ENCODE measurements at places on chromosomes 16 and 17.

GRCh38 chr16:53672461-53672860, 31.2 kb downstream of the RPGRIP1L start:
- no peak overlapping the region for H3K4me3 ChIP-seq
- no peaks in the 10 kb centered on the region for H3K36me3 ChIP-seq
- H3K4me1 ChIP-seq: no peaks in the 10 kb centered on the region
- H3K27me3 ChIP-seq: no peaks in the 10 kb centered on the region
- H3K27ac ChIP-seq: no peak overlapping the region

GRCh38 chr17:13698832-13699231, 97.1 kb upstream of the HS3ST3A1 start:
- no peaks in the 10 kb centered on the region for H3K4me1 ChIP-seq
- DNase-seq: no peak
- no peak overlapping the region for H3K27ac ChIP-seq
- H3K36me3 ChIP-seq: no peaks in the 10 kb centered on the region
- no peak overlapping the region for H3K4me3 ChIP-seq
- no peaks in the 10 kb centered on the region for H3K27me3 ChIP-seq

DNA sequence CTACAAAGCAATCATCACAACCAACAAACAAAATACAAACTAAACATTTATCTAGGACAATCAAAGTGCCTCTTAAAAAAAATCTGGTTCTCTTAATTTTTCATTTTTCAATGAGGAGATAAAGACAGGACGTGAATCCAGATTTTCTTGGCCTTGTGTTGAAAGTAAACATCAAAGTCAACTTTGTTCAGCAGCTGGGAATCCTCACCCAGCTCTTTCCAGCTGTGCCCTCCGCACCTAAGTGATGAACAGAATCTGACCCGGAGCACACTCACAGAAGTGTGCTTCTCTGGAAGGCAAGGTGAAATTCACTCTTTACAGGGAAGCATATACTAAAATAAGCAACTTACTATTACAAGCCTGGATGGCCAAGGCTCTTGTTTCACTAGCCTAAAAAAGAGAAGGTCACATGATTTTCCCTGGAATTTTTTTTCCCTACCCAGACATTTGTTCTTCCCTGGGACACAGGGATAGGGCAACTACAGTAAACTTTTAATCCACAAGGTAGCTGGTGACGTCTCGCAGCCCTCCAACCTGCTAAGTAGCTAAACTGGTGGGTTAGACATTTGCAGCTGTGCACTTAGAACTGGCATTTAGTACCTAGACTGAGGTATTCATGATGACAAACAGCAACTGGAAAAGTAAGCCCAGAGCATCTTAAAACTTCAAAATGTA, 3.2 kb downstream of the WIPI1 start:
- H3K27ac ChIP-seq: peak overlapping the region; percentile 9
- H3K4me3 ChIP-seq: no peak overlapping the region
- H3K27me3 ChIP-seq: no peaks in the 10 kb centered on the region
- H3K4me1 ChIP-seq: peaks cover 15% of the 10 kb centered on the region
- H3K36me3 ChIP-seq: peaks cover 11% of the 10 kb centered on the region
- no peak for DNase-seq

DNA sequence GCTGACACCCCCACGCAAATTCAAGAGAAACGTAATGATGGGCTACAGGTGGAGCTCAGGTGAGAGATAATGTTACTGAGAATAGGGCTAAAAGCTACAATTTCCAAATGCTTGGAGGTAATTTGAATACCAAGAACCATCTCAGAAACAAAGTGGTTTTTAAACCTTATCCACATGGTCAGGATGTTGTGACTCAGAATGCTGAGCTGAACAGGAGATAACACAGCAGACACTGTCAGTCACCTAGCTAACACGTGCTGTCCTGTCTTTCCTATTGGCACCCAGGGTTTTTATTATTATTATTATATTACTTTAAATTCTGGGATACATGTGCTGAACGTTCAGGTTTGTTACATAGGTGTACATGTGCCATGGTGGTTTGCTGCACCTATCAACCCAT, 233.0 kb upstream of the MAF start:
- H3K4me3 ChIP-seq: no peak overlapping the region
- no peaks in the 10 kb centered on the region for H3K4me1 ChIP-seq
- no peak for DNase-seq
- no peaks in the 10 kb centered on the region for H3K27me3 ChIP-seq
- H3K27ac ChIP-seq: no peak overlapping the region
- no peaks in the 10 kb centered on the region for H3K36me3 ChIP-seq

DNA sequence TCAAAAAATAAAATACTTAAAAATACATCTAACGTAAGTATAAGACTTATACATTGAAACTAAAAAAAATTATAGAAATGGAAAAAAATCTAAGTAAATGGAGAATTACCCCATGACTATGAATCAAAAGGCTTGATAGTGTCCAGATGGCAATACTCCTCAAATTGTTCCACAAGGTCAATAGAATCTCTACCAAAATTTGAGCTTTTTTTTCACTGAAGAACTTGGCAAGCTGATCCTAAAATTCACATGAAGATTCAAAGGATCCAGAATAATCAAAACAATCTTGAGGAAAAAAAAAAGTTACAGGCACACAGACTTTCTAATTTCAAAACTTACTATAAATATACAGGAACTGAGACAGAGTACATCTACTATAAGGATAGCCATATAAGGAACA, 448.4 kb upstream of the CDH11 start:
- H3K4me1 ChIP-seq: peaks cover 7% of the 10 kb centered on the region
- no peak overlapping the region for H3K4me3 ChIP-seq
- no peak overlapping the region for H3K27ac ChIP-seq

- no peak overlapping the region for H3K27ac ChIP-seq
- H3K4me1 ChIP-seq: no peaks in the 10 kb centered on the region
- no peak overlapping the region for H3K4me3 ChIP-seq
- H3K27me3 ChIP-seq: no peaks in the 10 kb centered on the region
Measured at GRCh38 chr16:9868606-9869149, 313.6 kb downstream of the GRIN2A start.

DNA sequence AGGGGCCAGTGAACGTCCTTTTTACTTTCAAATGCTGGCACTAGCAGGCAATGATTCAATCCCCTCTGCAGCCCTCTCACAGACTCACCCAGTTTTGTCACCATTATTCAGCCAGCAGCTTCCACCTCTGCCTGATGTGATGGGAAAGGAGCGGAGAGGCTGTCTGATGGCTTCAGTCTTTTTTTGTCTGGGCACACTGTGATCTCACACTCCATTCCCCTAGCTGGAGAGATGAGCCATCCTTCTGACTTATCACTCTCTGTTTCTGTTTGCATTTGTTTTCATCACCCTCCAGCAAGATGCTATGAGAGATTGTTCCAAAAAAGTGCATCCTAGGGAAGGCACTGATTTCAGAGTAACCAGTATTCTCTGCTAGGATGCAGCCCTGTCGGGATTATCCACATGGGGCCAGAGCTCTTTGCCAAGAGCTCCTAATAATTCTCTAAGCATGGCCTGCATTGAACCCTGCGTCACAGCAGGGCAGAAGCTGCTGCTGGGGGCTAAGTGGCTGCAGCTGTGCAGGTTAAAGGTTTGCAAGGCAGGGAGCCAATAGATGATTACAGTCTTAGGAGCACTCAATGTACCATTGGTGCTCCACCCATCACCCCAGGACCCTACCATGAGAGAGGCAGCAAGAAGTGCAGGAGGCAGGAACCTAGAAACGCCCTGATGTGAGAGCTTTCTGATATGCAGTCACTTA, 236.1 kb upstream of the C16orf82 start:
- H3K27ac ChIP-seq: no peak overlapping the region
- no peaks in the 10 kb centered on the region for H3K4me1 ChIP-seq
- no peaks in the 10 kb centered on the region for H3K27me3 ChIP-seq

- H3K27ac ChIP-seq: no peak overlapping the region
- H3K4me1 ChIP-seq: no peaks in the 10 kb centered on the region
- H3K36me3 ChIP-seq: no peaks in the 10 kb centered on the region
- no peaks in the 10 kb centered on the region for H3K27me3 ChIP-seq
Measured at GRCh38 chr16:26129997-26130396, 438.2 kb downstream of the HS3ST4 start.

- no peaks in the 10 kb centered on the region for H3K36me3 ChIP-seq
- no peak for DNase-seq
- H3K4me3 ChIP-seq: no peak overlapping the region
- H3K27me3 ChIP-seq: no peaks in the 10 kb centered on the region
Measured at GRCh38 chr16:72012607-72013006, 4.1 kb downstream of the DHODH start.

DNA sequence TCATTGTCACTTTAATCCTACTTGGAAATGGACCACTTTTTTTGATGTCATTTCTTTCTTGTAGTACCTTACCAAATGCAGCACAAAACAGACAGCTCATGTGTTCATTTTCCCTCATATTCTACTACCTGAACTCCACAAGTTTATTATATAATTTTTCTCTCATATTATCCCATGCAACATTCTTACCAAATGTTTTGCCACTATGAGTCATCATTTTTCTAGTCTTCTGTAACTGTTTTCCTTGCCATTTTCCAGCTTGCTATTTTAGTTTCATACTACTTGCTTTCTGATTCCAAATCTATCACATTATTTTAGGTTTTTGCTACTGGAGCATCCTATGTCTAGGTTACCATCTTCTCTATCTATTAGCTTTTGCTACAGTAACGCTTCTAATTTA, 332.7 kb downstream of the ZFHX3 start:
- H3K27ac ChIP-seq: no peak overlapping the region
- no peaks in the 10 kb centered on the region for H3K27me3 ChIP-seq
- H3K4me3 ChIP-seq: no peak overlapping the region
- H3K36me3 ChIP-seq: no peaks in the 10 kb centered on the region

- H3K27ac ChIP-seq: no peak overlapping the region
- no peaks in the 10 kb centered on the region for H3K4me1 ChIP-seq
- no peak overlapping the region for H3K4me3 ChIP-seq
- DNase-seq: no peak
- no peaks in the 10 kb centered on the region for H3K27me3 ChIP-seq
- no peaks in the 10 kb centered on the region for H3K36me3 ChIP-seq
Measured at GRCh38 chr16:12721841-12722421, 81.8 kb downstream of the CPPED1 start.

DNA sequence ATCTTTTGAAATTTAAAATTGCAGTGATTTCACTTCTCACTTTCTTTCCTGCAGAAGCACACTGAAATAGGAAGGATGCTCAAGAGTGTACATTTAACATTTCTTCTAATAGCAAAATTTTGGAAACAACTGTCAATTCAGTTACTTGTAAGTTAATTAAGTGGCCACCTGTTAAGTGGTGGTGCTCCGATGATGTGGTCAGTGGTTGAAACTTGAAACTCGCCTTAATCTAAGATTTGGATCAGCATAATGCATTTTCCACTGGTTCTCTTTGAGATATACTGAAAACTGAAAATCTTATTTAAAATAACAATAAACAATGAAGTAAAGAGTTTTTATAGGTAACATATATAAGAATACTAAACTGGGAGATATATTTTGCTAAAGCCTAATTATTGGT, 7.0 kb upstream of the MYH8 start:
- no peaks in the 10 kb centered on the region for H3K4me1 ChIP-seq
- DNase-seq: no peak
- no peaks in the 10 kb centered on the region for H3K27me3 ChIP-seq
- no peak overlapping the region for H3K4me3 ChIP-seq
- H3K27ac ChIP-seq: no peak overlapping the region
- H3K36me3 ChIP-seq: no peaks in the 10 kb centered on the region

DNA sequence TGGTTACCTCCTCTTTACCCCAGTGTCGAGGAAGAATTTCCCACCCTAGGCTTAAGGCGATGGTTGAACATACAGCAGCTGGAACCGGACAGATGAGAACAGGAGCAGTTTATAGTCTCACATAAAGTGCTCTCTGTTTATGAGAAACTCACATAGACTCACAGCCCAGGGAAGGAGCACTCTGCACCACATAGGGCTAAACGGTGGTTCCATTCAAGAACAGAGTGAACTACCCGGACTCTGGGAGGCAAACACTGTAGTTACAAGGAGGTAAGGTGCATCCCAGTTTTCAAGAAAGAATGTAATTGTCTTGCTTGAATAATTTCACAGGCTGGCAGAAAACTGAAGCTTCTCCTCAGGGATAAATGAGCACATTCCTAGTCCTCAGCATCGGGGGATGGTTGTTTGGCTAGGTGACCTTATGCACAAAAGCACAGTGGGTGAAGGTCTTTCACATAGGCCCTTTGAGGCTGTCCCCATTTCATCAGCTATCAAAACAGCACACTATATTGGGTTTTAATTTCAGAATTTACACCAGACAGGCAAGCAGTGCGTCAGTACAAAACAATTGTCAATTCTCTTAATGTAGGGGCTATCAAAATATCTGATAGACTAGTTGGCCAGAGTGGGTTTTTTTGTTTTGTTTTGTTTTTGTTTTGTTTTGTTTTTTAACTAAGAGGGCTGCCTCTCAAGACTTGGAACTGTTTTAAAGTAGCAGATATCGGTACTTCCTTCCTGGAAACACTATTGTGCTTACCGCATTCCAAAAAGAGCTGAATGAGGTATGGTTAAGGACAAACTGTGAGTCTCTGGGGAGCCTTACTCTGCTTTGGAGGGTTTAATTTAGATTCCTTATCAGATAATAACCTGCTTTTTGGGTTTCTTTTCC, 918.1 kb upstream of the CDH8 start:
- no peak for DNase-seq
- no peaks in the 10 kb centered on the region for H3K27me3 ChIP-seq
- no peaks in the 10 kb centered on the region for H3K4me1 ChIP-seq
- no peak overlapping the region for H3K27ac ChIP-seq
- H3K36me3 ChIP-seq: no peaks in the 10 kb centered on the region

DNA sequence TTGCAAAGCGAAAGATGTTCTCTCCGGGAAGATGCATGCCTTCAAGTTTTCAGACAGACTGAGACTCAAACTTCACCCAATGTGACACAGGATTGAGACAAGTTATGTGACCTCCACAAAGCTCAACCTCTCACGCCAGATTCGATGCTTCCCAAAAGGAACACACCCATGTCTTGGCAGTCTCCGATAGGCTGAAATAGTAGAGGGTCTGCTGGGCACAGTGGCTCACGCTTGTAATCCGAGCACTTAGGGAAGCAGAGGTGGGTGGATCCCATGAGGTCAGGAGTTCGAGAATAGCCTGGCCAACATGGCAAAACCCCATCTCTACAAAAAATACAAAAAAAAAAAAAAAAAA, 22.1 kb downstream of the ZFHX3 start:
- H3K36me3 ChIP-seq: no peaks in the 10 kb centered on the region
- peak overlapping the region; percentile 39 for H3K27ac ChIP-seq
- peaks cover 24% of the 10 kb centered on the region for H3K4me1 ChIP-seq

GRCh38 chr17:80743181-80743771, 198.6 kb downstream of the RPTOR start:
- no peaks in the 10 kb centered on the region for H3K36me3 ChIP-seq
- no peak overlapping the region for H3K4me3 ChIP-seq
- peak; percentile 49 for DNase-seq
- H3K27me3 ChIP-seq: no peaks in the 10 kb centered on the region
- no peaks in the 10 kb centered on the region for H3K4me1 ChIP-seq
- no peak overlapping the region for H3K27ac ChIP-seq

DNA sequence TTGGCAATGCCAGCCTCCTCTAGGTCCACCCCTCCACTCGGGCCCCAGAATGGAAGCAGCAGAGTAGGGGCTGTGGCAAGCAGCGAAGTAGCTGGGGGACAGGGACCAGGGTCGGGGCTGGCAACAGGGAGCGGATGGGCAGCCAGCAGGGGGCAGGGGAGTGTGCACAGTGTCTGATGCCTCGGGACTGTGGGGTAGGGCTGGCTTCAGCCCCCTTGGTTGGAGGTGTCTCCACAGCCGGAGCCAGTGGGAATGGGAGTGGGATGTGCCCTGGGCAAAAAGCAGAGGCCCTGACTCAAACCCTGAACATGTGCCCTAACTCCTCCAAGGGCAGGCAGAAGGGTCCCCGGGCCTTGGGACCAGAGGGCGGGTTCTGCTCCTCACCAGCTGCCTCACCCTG, 18.5 kb upstream of the ARHGAP27 start:
- peaks cover 6% of the 10 kb centered on the region for H3K36me3 ChIP-seq
- no peak for DNase-seq
- H3K27me3 ChIP-seq: no peaks in the 10 kb centered on the region
- no peak overlapping the region for H3K4me3 ChIP-seq
- no peaks in the 10 kb centered on the region for H3K4me1 ChIP-seq
